Thyroid gland (tissue), 4 donors: ENCODE measurements at places on chromosomes 6 and 20.

GRCh38 chr6:161342039-161342438, 68.2 kb upstream of the AGPAT4 start:
- no peak for DNase-seq

DNA sequence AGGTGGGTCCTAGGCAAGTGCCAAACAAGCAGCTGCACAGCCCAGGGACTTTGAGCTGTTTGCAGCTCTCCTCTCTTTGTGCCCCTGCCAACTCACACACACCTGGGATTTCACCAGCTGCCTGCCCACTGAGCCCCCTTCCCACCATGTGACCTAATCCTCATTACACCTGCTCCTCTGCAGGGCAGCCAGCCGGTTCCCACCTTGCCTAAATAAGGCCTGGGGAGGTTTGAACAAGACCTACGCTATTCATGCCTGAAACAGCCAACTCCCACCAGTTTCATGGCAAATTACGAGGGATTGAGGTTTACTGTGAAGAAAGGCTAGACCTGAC, 92.6 kb upstream of the SOX4 start:
- DNase-seq, result no peak

DNA sequence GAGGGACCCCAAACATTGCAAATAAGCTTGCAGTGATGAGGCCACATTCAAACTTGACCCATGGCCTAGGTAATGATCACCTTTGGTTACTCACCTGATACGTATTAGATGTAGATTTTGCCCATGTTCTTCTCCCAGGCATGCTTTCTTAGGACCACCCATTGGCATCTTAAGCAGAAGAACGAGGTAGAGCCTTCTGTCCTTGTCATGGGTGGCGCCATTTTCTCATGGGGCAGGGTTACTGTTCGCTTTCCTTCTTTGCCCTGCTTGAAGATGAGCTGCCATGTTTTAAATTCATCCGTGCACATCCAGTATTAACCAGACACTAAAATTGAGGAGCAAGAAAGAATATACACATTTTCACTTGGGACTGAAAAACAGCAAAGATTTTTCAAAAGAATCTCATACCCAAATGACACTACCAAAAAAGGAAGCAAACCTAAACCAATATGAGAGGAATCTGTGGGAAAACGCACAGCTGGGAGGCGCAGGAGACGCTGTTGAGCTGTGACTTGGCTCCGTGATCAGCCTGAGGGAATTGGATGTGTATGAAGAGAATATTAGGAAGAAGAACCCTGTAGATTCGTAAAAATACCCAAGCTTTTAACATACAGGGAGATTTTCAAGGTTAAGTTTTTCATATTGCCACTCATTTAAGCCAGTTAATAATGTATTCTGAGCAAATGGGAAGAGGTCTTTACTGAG, 36.6 kb downstream of the GMPR start:
- DNase-seq, result no peak

- DNase-seq, result no peak
These were observed 65.5 kb downstream of the ARID1B start for GRCh38 chr6:156842598-156843250.

DNA sequence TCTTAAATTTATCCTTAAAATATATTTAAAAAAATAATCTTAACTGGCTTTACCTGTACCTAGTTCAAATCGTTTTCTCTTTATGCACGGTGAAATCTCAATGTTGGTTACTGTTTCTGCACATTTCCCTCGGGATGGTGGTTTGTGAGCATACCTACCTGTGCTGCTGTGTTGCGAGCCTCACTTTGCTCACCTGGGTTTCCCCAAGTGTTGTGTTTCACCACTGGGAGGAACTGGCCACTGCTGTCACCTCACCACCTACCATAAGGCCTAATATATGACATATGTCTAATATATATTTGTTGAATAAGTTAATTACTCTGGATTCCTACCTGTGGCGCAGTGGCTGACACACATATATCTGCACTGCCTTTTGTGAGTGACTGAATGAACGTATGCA, 493.5 kb upstream of the FLRT3 start:
- no peak for DNase-seq

DNA sequence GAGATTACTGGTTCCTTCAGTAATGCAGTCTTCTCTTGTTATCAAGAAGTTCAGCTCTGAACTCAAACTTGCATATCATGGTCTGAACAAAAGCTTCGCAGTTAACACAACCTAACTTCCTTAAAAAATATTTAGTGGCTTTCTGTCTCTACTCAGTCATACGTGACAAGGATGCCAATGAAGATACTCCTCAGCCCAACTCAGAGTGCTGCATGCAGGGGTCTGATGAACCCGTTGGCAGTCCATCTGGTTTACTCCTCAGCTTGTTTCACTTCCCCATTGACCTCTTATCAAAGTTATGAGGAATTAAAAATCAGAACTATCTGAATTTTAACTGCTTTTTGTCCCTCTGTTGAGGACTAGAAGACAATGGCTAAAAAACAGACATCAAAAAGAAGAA, 56.6 kb upstream of the RIN2 start:
- no peak for DNase-seq

- DNase-seq, result no peak
These were observed 88.9 kb downstream of the ARMC2 start for GRCh38 chr6:108937170-108937569.

DNA sequence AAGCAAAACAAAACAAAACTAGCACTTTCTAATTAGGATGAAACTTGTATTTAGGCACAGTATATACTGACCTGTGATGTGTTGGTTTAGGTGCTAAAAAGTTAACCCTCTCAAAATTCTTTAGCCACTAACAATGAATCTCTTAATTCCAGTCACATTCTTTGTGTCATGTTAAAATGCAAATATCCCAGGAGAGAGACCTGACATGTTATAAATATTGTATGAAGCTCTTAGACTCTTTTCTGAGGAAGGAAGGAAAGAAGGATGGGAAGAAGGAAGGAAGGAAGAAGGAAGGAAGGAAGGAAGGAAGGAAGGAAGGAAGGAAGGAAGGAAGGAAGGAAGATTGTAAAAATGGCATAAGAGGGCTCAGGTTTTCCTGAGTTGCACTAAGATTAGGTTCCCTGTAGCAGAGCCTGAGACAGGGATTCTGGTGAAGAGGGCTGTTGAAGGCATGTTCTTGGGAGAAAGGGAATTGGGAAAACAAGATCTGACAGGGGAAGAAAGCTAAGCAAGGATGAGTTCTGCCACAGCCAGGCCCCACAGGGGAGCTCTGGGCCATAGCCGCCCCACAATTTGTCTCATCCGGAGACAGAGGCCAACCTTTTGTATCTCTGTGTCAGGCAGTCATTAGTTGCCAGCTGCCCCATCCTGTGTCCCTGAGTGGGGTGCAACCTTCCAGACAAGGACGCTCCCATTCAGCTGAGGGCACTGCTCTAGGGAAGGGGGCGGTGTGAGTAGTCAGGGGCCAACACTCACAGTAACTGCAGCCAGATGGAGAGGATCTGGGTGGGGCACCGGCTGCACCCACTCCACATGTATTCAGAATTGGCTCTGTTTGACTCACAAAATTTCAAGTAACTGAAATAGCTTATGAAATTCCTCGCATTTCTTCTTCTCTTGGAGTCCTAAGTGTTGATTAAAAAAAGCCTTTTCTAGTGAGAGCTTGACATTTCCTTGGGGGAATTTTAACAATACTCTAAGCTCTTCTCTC, 189.3 kb upstream of the ARG1 start:
- DNase-seq, result no peak

- DNase-seq, result no peak
These were observed 3.3 kb upstream of the BIRC7 start for GRCh38 chr20:63232235-63233060.
